ENCODE measurements at places on chromosomes 11 and 22.

- DNase-seq = no peak
Observed at GRCh38 chr11:4496557-4497248, 14.3 kb downstream of the OR52K1 start.

GRCh38 chr22:26957897-26958296 is 300.5 kb downstream of the MIAT start:
- DNase-seq = no peak

GRCh38 chr11:126817523-126818450 is 182.8 kb downstream of the KIRREL3 start:
- DNase-seq = peak; percentile 48

GRCh38 chr11:34653851-34654482 is 33.1 kb downstream of the EHF start:
- no peak for DNase-seq

DNA sequence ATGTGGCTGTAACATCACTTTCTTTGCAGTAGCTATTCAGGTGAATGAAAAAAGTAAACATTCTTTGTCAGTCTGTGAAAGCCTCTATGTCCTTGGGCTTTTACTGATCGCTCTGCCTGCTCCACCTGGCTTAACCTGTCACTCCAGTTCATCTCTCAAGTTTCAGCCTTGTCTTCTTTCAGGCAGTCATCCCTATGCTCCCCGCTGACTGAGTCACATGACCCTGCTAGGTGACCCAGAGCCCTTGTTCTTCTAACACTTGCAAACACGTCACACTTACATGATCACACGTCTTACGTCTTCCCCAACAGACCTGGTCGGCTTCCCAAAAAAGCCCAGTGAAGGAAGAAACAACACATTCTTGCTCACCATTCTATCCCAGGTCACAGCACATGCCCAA is 499.3 kb upstream of the TENM4 start:
- DNase-seq = no peak

DNA sequence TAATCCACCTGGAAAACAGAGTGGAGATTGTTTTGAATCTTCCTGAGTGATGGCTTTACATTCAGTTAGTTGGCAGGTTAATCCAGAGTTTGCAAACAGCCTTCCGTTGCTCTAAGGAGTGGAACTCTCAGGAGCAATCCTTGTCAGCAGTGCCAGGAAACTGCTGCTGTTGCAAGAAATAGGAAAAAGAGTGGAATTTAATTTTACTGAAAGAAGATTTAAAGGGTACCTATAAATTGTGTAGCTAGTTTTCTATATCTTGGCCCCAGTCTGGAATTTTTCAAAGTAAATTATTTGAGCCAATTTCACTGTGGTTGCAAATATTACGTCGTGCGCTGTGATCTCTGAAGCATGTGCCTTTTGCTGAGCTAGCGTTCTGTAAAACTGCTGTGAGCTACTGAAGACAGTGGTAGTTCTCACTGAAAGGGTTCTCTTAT is 55.5 kb upstream of the SLC5A12 start:
- no peak for DNase-seq

GRCh38 chr22:21443735-21444421 is 23.3 kb upstream of the TMEM191C start:
- DNase-seq = no peak

DNA sequence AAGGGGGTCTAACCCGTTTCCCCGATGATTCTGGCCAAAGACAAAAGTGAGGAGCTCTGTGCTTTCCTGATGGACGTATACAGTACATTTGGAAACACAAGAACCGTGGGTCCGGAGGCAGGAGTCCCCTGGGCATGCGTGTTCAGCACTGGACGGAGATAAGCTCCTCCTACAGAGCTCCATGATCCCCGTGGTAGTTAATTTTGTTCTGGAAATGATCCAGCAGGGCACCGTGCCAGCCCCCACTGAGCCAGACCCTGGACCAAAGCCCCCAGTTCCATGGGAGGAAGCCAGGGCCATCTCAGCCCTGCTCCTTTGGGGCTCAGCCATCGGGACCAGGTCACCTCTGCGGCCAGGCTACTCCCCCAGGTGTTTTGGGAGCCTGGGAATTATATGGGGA is 83.3 kb downstream of the TRMU start:
- DNase-seq = no peak

GRCh38 chr11:134145715-134146114 is 76.8 kb downstream of the JAM3 start:
- no peak for DNase-seq

GRCh38 chr11:21169639-21170038 is 500.3 kb downstream of the NELL1 start:
- DNase-seq = no peak

DNA sequence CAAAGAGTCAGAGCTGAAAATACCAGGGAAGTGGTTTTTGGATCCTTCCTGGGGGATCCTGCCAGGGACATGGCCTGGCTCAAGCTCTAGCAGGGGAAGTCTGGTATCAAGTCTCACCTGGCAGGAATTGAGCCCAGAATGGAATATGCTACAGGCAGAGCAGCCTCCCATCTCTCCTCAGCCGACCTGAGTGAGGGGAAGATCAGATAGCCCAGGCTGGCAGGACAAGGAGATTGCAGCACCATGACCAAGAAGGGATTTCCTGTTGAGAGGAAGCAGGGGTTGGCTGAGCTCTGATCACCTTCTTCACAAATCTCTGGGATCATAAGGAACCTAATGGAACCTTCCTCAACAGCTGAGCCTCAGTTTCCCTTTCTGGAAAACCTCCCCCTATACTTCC is 13.0 kb downstream of the OAF start:
- no peak for DNase-seq

GRCh38 chr22:46864314-46865051 is 102.0 kb downstream of the TBC1D22A start:
- no peak for DNase-seq

DNA sequence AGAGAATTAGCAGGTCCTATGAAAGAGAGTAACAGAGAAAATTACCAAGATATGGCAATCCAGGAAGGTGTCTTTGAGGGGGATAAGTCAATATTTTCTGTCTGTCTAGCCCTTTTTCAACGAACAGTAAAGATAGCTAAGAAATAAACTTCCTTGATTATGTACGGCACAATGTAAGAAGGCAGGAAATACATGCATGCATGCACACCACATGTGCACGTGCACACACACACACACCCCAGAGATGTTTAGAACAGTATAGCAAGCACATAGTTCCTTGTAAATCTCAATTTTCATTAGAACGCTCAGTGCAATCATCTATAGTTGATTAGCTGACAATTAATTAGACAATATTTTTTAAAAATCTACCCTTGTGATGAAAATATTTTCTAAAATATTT is 74.7 kb downstream of the MPPED2 start:
- DNase-seq = no peak

GRCh38 chr11:3737386-3737933 is 59.9 kb downstream of the NUP98 start:
- no peak for DNase-seq

DNA sequence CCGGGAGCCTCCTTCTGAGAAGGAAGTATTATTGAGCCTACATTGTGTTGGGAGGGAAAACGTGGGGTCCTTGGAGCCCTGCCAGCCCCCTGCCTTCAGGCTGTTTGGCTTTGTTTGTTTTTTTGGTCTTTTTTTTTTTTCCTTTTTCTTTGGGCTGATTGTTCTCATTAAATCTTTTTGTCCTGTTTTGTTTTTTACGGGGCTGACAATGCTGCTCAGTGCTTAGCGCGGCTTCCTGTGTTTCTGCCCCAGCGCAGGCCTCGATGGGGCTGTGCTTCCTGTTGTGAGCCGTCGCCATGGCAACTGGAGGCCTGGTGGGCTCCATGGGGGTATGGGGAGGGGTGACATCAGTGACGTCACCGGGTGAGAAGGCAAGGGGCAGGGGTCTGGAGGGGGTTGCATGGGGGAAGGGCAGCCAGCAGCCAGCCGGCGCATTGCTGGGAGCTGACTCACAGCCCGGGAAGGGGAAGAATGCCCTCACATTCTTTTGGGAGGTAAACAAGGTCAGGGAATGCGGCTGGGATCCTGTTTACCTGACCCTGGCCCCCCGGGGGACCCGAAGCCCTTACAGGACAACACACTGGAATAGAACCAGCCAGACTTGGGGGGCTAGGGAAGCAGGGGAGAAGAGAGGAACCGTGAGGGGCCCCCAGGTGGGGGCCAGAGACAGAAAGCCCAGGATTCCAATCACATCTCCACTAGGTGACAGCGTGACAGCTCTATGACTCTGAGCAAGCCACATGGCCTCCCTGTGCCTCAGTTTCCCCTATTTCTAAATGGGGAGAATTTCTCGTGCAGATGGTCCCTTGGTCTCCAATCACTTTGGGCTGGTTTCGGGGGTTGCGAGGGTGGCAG is 22.2 kb upstream of the CBX7 start:
- DNase-seq = no peak

GRCh38 chr22:28146401-28147314 is 227.6 kb upstream of the PITPNB start:
- peak; percentile 96 for DNase-seq

GRCh38 chr11:131350872-131351271 is 19.5 kb upstream of the NTM start:
- DNase-seq = no peak

GRCh38 chr11:9708544-9708943 is 44.7 kb downstream of the SWAP70 start:
- no peak for DNase-seq

- no peak for DNase-seq
Observed at GRCh38 chr11:93843906-93844305, 6.5 kb downstream of the VSTM5 start.

DNA sequence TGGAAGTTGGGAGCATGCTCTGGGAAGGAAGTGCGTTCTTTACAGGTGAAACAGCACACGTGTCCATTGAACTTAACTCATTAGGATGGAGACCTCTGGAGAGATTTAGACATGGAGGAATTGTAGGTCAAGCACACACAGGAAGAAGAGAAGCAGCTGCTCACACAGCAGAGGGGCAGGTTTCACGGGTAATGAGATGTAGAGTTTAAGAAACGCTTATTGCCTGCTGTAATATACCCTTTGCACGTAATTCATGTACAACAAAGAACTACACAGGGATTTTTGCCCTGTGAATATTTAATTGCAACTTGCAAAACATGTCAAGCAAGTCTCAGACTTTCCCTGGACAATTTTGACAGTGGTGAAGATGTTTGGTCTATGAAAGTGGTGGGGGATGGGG is 508.0 kb downstream of the OPCML start:
- no peak for DNase-seq

DNA sequence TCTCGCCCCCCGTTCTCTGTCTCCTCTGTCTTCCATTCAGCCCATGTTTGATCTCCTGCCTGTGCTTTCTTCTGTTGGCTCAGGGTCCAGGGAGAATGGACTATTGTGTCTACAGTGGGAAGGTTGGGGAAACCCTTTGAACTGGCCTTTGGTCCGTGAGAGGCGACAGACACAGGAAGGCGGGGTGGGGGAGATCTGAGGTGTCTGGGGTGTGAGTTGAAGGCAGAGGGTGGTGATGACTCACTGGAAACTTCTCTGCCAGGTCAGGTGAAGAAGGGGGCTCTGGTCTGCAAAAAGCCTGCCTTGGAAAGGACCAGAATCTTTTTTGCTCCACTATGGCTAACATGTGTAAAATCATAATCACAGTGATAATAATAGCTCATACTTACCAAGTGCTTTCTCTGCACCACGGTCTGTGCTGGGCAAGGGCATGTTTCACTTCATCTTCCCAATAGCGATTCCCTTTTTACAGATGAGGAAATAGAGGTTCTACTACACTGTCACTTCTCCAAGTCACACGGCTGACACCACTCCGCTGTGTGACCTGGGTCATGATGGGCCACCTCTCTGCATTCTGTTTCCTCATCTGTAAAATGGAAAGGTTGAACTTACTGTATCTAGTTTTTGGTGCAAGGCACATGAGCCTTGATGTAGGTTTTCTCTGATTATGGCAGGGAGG is 99.8 kb upstream of the ALX4 start:
- no peak for DNase-seq
